Fibroblast of lung (primary cell): ENCODE measurements at places on chromosomes 4 and X. TPM values are rescaled to one million over a fixed set of nuclear protein-coding genes. Genes with fewer than 3 reads are reported as not detected.

Gene POLN
- 0.58 and 1.2 TPM in 2 replicates for polyA plus RNA-seq

Gene ZRSR2
- 8.1 and 10.8 TPM in 2 replicates for polyA plus RNA-seq

Gene PDGFC
- polyA plus RNA-seq, result 43.4 and 55.3 TPM in 2 replicates

Gene ELMOD2
- 14.3 and 20.4 TPM in 2 replicates for polyA plus RNA-seq

Gene MRPL1
- polyA plus RNA-seq, result 35.5 and 35.6 TPM in 2 replicates

Gene ZNF711
- polyA plus RNA-seq, result 0.42 and 0.52 TPM in 2 replicates

Gene FGG
- not detected in 2 replicates for polyA plus RNA-seq

DNA sequence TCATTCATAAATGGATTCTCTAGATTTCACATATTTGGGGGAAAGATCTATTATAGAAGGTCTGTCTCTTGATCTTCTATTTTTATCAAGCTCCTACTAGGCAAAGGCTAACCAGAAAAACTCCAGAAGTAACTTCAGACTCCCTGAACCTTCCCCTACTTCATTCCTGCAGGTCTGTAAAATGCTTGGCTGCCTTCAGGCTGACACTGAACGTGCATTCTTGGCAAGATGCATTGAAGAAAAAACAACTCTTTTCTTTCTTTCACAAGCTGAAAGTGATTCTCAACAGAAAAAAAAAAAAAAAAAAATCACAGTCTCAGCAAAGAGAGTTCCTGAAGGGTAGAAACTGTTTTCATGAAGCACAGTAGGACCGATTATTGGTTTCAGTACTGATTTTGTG is 12.7 kb downstream of the OPHN1 start:
- DNase-seq, result peak; percentile 22

GRCh38 chr4:133618963-133619362 is 469.9 kb downstream of the PCDH10 start:
- no peak for DNase-seq

- no peak for DNase-seq
These were observed 251.0 kb downstream of the PRDM5 start for GRCh38 chr4:120671538-120671937.

DNA sequence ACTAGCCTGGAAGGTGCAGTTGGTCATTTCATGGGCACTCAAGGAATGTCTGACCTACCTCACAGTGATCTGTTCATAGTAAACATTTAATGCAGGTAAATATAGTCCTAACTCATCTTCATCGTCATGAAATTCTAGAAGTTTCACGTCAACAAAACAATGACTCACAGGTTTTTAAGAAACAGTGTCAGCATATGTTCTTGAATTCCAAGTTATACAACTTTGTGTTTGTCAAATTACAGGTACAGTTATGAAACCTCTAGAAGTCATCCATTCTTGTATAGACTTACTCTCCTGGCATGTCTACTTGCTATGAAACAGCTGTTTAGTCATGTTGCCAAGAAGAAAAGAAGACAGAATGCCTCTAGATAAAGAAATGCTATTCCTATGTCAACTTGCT is 46.6 kb downstream of the AFM start:
- no peak for DNase-seq

- DNase-seq, result peak; percentile 86
These were observed 14.4 kb downstream of the CHIC1 start for GRCh38 chrX:73577361-73577760.

DNA sequence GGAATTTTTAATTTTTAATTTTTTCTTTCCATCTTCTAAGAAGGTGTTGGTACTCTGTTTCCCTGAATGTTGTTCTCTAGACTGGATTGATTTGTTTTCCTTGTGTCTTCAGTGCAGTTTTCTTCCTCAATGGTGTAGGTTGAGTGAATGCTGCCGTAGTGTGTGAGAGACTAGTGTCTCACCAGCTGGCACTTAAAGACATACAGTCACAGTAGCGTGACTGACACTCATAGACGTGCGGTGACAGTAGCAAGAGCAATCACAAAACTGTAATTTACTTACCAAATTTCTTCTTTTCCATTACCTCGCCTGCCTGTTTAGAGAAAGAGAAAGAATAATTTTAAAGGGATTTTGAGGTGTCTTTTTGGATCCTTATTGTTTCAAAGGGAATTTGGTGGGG is 21.4 kb upstream of the PGM2 start:
- DNase-seq, result no peak

DNA sequence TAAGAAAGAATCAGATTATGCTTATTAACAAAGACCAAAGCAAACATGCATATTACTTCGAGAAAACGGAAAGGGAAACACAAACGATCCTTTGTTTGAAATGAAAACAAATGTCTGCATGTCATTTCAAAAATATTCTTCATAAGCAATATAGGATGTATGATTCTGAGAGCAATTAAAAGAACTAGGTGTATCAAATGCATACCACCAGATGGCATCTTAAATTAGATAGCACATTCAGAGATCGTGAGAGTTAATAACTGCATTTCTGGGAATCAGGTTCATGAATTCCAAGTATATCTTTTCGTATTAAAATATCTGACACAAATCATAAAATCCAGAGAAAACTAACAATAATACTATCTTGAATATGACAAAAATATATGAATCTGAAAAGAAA is 159.5 kb downstream of the PPP3CA start:
- no peak for DNase-seq

DNA sequence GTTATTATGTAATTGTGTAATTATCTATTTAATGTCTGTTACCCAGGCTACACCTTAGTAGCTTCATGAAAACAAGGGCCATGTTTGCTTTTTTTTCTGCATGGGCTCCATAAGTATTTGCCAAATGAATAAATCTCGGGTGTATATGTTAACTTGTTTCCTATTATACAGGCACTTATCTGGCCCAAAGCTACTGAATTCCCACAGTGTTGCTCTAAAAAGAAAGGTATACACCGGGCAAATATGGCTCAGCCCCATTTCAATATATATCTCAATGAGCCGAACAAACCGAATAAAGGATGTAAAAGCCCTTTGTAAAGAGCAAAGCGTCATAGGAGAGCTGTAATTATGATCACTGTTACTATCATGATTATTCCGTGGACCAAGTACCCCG is 767 bp downstream of the PAQR3 start:
- no peak for DNase-seq

DNA sequence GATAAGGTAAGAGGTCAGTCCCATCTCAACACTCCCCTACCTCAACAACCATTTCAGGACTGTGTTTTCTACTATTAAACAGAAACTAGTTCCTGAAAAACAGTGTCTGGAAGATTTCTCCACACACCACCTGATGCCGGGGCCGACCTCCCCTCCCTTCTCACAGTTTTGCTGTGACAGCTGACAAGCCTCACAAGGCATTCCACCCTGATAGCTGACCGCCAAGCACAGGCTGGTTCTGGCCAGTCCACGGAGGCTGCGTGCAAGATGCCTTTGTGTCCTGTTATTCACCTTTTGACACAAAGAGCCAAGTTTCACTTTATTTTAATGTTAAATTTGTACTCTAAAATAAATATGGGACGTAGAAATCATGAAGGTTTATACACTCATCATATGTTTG is 758.6 kb downstream of the PDHA2 start:
- DNase-seq, result no peak

- no peak for DNase-seq
These were observed 17.2 kb upstream of the SCRG1 start for GRCh38 chr4:173415885-173416653.

GRCh38 chr4:9703391-9703790 is 78.0 kb upstream of the DRD5 start:
- DNase-seq, result peak; percentile 14

DNA sequence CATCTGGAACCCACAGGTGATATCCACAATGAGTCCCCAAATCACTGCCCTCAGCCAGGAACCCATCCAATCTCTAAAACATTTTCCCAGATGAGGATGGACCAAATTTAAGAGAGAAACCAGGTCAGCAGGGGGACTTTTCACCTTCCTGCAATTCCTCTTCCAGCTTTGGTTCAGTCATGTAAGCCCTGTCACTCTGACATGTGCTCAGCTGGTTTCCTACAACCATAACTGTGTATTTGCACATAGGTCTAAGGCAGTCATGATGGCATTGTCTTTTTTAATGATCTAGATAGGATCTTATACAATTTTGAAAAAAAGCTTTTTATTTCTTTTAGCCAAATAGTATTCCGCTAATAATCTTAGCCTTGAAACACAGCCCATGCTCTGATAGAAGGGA is 6.5 kb downstream of the CXXC4 start:
- DNase-seq, result no peak

DNA sequence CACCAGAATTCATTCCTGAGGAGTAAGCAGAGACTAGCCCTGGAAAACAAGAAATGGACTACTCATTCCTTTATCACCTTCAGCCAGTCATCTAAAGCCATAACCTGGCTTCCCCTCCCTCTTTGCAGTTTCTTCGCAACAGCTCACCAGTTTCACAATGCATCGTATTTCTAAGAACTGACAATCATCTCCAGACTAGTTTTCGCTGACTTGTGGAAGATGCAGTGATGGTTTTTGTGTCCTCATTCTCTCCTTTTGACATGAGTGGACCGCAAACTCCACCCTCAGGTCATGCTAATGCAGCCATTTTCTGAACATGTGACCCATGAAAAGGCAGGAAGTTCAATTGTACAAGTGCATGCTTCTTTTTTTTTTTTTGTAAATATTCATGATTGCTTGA is 1203.5 kb downstream of the PCDH7 start:
- no peak for DNase-seq

GRCh38 chr4:20251031-20251795 is 492 bp upstream of the SLIT2 start:
- no peak for DNase-seq

DNA sequence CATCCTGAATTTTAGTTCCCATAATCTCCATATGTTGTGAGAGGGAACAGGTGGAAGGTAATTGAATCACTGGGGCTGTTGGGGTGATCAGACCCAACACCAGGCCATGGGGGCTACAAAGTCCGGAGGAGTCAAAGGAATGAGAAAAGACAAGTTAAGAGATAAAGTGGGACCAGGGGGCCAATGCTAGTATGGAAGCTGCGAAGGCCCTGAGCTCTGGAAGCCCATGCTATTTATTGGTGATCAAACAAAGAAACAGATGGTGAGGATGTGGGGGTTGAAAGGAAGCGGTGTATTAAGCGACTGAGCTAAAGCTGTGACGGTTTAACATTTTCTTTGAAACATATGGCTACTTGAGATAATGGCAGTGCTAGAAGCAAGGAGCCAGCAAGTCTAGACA is 132.8 kb downstream of the PDGFC start:
- peak; percentile 36 for DNase-seq

- no peak for DNase-seq
These were observed 500.9 kb upstream of the FAT1 start for GRCh38 chr4:187224560-187224959.

GRCh38 chr4:78432896-78433295 is 118.7 kb upstream of the ANXA3 start:
- peak; percentile 67 for DNase-seq

- DNase-seq, result no peak
These were observed 35.2 kb downstream of the AFF2 start for GRCh38 chrX:148535639-148536038.

- DNase-seq, result peak; percentile 54
These were observed at the start of gene SLC4A4 for GRCh38 chr4:71338846-71339593. Gene SLC4A4, plus strand, starts transcription at chr4:71339020.

- no peak for DNase-seq
These were observed 254.5 kb downstream of the SPRY1 start for GRCh38 chr4:123651066-123651465.

GRCh38 chr4:14566518-14566917 is 435.8 kb upstream of the CPEB2 start:
- DNase-seq, result peak; percentile 50

DNA sequence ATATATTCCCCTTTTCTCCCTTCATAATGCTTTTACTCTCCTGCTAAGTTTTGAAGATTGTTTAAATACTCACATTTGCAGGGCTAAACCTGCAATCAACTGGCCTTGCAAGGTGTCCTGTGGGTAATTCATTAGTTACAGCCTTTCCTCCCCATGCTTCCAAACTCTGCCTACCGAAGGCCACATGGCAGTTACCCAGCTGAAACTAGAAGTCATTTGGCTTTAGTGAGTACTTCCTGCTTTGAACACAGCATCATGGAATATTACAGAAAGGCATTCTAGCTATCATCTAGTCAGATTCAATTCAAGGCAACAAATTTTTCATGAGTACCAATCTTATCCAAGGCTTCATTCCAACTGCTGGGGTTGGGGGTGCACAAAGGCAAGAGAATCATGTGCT is 55.6 kb downstream of the SRPX start:
- DNase-seq, result no peak

DNA sequence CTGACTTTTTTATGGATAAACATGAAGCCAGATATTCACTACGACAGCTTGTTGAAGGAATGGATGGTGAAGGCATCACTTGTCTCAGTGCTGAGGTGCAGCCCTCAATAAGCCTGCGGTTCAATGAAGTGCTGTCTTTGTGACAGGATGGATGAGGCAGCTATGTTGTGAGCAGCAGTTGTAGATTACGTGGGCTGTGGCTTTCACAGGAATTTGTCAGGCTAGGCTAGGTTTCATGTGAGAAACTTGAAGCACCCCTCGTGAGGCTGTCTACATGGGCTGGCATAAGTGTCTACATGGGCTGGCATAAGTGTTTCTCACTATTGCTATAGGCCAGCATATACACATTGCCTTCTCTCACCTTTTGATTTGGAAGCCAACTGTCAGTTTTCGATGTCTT is 1050.0 kb downstream of the ADGRL3 start:
- no peak for DNase-seq

- peak; percentile 44 for DNase-seq
These were observed 18.9 kb downstream of the TMPRSS11E start for GRCh38 chr4:68466185-68466584.

DNA sequence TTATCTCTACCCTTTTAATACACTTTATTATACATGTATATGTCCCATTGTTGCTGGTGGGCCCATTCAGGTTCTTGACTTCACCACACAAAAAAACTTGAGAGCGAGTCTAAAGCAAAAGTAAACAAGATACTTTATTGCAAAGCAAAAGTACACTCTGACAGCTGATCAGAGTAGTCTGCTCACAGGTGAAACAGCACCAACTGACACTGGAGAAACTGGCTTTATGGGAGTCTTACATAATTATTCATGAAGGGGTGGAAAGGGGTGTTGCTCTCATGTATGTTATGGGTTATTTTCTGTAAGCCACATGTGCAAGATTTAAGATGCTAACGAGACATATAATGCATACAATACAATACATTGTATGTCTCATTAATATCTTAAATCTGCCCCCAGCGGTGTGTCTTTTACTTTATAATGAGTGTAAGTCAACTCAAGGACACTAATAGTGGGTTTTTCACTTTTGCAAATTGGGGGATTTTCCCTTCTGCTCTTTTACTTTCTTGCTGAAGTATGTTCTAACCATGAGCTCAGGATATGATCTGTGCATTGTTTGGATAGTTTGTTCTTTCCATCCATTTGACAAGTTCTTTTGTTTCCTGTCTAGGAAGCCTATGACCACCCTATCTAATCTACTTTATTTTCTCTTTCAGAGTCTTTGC is 256.1 kb upstream of the ITM2A start:
- no peak for DNase-seq
